ENCODE measurements at places on chromosomes 2 and 18.

GRCh38 chr2:111134055-111134454 is 13.3 kb downstream of the BCL2L11 start:
- no peak for DNase-seq

- DNase-seq: no peak
Observed at GRCh38 chr2:205760157-205760556, 77.9 kb downstream of the NRP2 start.

GRCh38 chr18:46262856-46263255 is 158.7 kb downstream of the HAUS1 start:
- no peak for DNase-seq

DNA sequence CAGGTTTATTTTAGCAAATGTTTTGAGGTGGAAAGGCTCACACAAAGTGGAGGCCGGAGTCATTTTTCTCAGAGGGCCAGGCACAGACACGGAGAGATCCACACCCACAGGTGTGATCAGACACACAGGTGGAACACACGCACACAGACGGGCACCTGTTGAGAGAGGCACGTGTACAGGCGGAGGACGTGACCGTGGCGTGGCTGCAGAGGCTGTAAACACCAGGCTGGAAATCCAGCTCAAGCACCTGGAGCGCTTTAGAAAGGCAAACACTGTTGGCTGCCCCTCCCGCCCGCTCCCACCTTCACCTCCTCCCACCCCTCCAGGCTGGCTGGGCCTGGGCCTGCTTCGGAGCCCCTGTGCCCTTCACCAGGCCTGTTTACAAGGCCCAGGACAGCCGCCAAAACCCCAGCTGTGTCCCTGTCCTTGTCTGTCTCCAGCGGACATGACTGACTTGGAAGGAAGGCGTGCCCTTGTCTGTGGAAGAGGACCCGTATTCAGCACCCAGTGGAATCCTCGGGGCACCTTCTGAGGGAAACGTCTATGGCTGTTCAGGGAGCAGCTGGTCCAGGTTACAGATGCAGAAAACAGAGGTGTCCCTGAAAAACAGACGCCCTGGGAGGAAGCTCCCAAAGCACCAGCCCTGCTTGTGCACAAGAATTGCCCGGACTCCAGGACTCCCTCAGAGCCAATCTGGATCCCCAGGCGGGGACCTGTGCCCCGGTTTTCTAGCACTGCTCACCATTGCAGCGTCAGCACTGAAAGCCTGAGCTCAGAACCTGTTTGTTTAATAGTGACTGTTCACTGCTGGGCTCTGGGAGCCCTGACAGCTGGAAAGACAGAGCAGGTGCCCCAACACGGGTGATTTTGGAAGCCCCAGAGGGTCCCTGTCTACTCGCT is 134.3 kb upstream of the HAAO start:
- DNase-seq: no peak

- no peak for DNase-seq
Observed at GRCh38 chr2:96884299-96885094, 14.6 kb upstream of the SEMA4C start.

GRCh38 chr2:83587309-83587708 is 871.8 kb downstream of the SUCLG1 start:
- no peak for DNase-seq

DNA sequence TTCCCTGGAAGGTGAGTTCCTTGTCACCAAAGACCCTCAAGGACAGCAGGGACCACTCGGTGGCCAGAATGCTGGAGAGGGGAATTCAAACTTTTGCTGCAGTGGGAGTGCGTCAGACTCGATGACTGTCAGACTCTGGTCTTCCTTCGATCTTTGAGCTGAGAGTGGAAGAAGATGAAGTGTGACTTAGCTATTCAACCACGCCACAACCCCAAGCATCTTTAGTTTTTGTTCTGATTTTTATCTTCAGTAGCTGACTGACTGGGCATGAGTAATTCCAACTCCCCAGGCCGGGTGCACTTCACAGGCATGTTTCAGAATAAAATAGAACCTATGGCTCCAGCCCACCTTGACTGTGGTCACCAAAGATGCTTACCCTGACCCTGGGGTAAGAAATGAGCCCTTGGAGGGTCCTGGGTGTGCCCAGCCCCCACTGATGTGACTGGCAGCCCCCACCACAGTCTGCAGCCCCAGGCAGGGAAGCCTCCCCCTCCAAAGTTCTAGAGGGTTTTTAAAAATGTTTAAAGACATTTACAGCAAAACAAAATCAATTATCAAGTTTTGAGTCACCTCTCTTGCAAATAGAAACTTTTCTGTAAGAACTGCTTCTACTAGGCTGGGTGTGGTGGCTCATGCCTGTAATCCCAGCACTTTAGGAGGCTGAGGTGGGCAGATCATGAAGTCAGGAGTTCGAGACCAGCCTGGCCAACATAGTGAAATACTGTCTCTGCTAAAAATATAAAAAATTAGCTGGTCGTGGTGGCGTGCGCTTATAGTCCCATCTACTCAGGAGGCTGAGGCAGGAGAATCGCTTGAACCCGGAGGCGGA is 24.9 kb upstream of the YWHAQ start:
- DNase-seq: no peak

DNA sequence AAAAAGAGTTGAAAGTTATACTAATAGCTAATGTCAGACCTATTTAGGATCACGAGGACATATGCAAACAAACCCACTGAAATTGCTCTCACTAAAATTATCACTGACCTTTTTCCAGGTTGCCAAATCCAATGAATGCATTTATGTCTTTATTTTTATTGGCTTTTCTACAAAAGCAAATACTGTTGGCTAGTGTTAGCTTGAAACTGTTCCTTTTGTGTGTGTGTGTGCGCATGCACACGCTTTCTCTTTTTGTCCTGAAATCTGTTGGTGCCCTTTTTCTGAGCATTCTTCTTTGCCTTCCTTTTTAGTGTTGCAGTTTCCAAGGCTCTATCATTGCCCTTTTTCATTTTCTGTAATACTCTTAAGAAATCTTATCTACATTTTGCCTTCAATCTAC is 1269.2 kb downstream of the LRP1B start:
- DNase-seq: no peak

GRCh38 chr18:23682472-23682871 is 6.8 kb upstream of the LAMA3 start:
- DNase-seq: no peak

GRCh38 chr18:10076502-10077030 is 162.8 kb downstream of the VAPA start:
- no peak for DNase-seq

GRCh38 chr2:24497685-24498084 is 6.6 kb downstream of the NCOA1 start:
- no peak for DNase-seq

- DNase-seq: no peak
Observed at GRCh38 chr18:9712611-9713010, 4.5 kb downstream of the RAB31 start.

GRCh38 chr2:101912545-101912944 is 79.2 kb upstream of the IL1R2 start:
- no peak for DNase-seq

DNA sequence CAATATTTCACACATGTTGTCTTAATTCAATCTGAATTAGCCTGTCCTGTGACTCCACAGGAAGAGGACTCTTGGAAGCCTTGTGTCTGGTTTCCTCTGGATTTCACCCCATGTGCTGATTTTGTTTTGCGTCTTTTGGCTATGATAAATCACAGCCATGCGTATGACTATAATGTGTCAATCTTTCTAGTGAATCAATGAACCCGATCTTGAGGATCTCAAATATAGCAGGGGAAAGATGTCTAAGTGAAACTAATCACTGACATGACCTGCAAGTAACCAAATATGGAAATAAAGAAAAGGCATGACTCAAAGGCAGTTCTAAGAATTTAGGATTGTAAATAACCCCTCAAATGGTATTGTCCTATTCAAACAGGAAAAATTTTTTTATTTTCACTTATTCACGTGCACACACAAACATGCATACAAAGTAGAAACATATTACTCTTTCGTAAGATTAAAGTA is 8.2 kb downstream of the WDFY1 start:
- no peak for DNase-seq

DNA sequence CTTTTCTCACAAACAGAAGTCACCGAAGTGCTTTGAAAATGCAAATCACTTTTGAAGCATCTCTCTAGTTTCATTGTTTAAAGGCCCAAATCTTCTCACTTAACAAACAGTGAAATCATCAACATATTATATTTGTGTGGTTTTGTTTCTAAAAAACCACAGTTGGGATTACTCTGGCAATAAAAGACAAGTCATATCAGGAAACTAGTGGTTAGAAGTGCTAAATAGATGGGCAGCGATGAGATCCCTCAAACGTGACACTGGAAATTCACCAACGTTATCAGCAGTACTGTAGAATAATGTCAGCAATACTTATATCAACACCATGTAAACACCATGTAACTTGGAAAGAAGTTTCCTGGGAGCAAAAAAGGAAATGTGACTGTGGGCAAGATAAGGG is 893.5 kb downstream of the SUCLG1 start:
- no peak for DNase-seq

GRCh38 chr18:34848156-34848555 is 138.1 kb downstream of the DTNA start:
- DNase-seq: no peak

DNA sequence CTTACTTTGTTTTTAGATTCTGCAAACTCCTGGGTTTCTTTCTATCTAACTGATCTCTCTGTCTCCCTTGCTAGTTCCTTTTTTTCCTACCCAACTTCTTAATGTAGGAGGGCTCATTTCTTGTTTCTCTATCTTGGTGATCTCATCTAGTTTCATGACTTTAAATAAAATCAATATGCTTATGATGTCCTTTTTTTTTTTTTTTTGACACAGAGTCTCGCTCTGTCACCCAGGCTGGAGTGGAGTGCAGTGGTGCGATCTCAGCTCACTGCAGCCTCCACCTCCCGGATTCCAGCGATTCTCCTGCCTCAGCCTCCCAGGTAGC is 42.2 kb upstream of the IL1RL1 start:
- DNase-seq: no peak

DNA sequence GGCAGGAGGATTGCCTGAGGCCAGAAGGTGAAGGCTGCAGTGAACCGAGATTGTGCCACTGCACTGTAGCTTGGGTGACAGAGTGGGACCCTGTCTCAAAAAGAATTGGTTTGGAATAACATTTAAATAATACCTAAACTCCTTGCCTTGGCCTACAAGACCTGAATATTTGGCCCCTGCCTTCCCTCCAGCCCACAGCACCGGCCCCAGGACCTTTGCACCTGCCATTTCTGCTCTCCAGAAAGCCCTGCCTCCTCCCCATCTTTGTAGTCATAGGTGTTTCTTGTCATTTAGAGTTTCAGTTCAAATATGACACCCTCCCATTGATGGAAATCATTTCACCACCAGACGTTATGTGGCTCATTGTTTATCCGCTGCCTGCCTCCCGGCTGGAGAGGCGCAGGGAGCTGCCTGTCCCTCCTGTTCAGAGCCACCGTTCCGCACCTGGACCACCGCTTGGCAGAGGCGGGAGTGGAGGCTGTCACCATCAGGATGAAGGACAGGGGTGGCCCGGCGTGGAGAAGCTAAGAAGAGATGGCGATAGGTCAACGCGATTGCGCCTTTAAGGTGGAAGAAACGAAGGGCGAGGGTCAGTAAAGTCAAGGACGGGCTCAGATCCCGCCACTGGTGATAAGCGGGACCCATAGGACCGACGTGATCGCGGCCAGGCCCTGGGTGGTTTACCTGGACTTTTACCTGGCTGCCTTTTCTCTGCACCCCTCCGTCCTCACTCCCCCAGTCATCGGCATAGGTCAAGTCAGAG is 638 bp upstream of the LPIN1 start:
- no peak for DNase-seq

- DNase-seq: no peak
Observed at GRCh38 chr2:110946902-110947301, 173.8 kb upstream of the BCL2L11 start.

GRCh38 chr2:85838181-85838580 is 50.6 kb downstream of the ST3GAL5 start:
- DNase-seq: no peak

GRCh38 chr2:24478243-24478642 is 12.8 kb upstream of the NCOA1 start:
- DNase-seq: no peak

DNA sequence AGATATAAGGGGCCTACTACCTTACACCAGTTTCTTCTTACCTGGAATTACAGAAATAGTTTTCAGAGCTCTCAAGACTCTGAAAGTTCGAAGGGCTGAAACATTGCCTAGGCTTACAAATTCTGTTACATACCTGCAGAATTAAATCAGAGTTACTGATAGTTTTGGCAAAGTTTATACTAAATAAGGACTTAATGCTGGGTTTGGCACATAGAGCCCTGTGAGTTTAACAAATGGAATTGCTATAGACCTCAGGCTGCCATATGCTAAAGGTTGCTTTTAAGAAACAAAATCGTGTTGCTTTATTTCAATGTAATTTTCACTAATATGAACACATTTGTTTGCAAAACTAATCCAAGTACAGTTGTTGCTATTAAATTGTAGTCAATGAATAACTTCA is 40.1 kb downstream of the SCN3A start:
- no peak for DNase-seq

DNA sequence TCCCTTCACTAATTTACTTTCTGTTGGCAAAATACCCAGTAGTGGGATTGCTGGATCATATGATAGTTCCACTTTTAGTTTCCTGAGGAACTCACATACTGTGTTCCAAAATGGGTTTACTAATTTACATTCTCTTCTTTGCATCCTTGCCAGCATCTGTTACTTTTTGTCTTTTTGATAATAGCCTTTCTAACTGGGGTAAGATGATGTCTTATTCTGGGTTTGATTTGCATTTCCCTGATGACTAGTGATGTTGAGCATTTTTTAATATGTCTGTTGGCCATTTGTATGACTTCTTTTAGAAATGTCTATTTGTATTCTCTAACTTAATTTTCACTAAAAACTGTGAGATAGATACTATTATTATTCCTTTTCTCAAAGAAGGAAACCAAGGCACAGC is 411.7 kb downstream of the SOCS6 start:
- no peak for DNase-seq

GRCh38 chr2:59734743-59735142 is 818.7 kb downstream of the BCL11A start:
- DNase-seq: no peak

DNA sequence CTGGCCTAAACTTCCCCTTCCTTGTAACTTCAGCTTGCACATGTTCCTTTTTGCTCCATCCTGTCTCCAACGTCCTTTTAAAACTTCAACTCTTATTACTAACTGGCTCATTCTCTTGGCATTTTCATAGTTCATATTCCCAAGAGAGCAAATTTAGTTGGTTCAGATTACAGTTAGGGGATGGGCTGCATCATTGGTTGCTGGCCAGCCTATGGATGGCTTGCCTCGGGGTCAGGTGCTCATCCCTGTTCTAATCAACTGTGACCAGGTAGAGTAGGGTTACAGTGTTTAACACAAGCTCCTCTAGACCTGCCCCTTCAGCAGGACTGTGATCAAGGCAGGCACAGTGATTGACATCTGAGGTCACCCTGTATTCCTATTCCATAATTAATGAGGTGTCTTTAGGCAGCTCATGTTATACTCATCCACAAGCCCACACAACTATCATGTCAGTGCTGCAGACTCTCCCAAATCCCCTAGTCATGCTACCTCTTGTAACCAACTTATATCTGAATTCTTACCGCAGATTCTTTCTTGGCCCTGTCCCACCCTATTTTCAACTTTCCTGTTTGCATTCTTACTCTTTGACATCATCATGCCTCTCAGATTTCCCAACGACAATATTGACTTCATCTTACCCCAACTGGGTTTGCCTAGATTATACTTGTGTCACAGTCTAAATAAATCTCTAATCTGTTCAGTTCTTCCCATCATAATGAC is 293.3 kb downstream of the MTX2 start:
- DNase-seq: no peak
